ENCODE measurements at places on chromosomes 1 and 21.

DNA sequence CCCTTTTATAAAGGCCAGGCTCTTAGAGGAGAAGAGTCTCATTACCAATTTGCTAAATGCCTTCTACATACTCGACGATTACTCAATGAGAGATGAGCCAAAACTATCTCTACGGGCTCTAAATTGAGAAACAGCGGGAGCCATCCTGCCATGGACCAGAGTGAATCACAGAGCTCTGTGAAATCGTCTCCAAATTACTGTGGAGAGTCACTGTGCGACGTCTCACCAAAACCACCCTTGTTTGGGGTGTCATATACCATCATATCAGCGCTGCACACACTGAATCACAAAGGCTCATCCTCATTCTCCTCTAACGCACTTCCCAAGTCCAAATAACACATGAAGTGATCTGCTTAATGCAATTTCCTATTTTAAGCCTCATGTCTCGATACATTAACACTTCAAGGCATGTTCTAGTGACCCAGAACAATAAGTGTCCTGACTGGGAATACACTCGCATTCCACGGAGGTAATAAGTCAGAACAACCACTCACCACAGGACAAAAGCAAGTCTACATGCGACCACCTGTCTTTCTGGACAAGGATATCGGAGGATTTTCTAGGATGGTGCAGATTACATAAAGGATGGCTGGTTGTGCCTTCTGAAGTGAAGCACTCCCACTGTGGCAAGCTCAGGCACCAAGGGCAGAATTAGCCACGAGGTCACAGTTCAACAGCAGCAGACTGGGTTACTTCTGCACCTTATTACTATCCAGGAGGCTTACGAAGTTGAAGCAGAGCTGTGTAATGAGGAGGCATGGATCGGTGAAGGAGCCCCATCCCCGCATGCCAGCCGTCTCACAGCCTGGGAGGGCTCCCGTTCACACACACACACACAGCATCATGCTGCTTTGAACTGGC, 44.3 kb downstream of the NID1 start:
- DNase-seq = peak; percentile 97

GRCh38 chr1:44594353-44594752, 79.9 kb downstream of the TMEM53 start:
- no peak for DNase-seq

GRCh38 chr1:30704765-30705509, 18.4 kb downstream of the MATN1 start:
- DNase-seq = no peak

GRCh38 chr1:174274452-174274851, 115.1 kb downstream of the RABGAP1L start:
- DNase-seq = no peak

DNA sequence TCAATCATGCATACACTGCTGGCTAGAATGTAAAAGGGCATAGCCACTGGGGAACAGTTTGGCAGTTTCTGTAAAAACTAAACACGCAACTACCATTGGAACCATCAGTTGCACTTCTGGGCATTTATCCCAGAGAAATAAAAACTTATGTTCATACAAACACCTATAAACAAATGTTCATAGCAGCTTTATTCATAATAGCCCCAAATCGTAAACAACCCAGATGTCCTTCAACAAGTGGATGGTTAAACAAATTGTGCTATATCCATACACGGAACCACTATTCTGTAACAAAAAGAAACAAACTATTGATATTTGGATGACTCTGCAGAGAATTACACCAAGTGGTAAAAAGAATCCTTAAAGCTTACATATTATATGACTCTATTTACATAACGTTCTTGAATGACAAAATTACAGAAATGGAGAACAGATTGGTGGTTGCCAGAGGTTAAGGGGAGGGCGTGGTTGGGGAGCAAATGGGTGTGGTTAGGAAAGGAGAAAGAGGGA, 22.8 kb downstream of the LACTBL1 start:
- DNase-seq = no peak

GRCh38 chr1:234962340-234962989, 166.2 kb downstream of the TOMM20 start:
- DNase-seq = peak; percentile 100

DNA sequence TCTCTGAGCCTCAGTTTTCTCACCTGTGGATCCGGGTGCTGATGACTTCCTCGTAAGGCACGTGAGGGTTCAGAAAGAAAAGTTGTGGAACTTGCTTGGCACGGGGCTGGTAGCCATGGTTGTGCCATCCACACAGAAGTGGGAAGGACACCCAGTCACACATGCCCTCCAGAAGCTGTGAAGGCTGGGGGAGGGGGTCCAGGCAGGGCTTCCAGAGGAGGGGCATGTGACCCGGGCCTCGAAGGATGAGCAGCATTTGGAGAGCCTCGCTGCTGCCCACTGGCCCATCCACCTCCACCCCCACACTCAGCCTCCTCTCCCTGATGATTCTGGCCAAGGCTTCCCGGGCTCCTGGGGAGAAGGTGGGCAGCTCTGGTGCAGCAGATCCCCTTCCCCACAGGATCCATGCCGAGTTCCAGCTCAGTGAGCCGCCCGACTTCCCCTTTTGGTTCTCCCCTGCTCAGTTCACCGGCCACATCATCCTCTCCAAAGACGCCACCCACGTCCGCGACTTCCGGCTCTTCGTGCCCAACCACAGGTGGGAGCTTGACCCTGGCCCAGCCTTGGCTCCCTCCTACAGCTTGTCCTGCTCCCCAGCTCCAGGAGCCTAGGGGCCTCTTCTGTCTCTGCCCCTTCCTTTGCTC, 9.4 kb downstream of the SELENON start:
- DNase-seq = no peak

- no peak for DNase-seq
These were observed 1.0 kb upstream of the JAM2 start for GRCh38 chr21:25637851-25638659.

DNA sequence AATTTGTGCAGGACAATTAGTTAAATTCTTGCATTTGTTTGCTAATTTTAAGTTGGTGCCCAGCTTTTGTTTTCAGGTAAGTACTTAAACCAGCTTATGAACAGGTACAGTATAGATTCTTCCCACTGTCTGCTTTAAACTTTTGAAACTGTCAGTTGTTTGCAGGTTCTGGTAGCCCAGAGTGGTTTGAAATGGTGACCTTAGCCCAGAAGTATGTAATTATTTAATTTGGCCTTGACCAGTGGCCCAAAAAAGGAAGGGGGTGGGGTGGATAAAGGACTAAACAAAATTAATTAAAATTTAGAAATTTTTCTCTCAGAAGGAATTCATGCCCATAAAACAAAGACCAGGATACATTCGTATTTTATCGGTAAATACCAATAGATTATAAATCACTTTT, 69.0 kb downstream of the PTBP2 start:
- DNase-seq = no peak

GRCh38 chr1:66271216-66271903, 262.6 kb upstream of the SGIP1 start:
- peak; percentile 99 for DNase-seq

DNA sequence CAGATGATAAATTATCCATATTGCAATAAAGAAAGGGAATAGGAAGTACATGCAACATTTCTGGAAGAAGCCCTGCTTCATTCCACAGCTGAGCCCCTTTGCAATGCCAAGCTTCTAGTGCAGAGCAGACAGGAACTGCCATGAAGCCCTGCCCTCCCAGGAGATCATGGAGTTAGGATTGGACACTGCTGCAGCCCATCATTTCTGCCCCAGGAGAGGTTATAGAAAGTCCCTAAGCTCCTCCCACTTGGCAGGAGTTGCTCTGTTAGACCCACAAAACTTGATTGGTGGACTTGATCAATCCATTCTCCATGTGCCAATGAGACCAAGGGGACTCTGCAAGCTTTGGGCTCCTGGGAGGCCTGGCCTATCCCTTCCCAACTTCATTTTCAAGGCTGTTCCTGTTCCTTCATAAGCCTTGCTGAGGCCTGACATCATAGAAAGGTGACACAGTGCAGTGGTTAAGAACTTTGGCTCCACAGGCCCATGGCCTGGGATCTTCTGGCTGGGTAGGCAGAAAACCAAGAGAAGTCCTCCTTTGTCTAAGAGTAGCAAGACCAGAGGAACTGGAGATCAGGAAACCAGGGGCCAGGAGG, 1.3 kb upstream of the LAPTM5 start:
- DNase-seq = peak; percentile 36

- DNase-seq = peak; percentile 77
These were observed 2.8 kb downstream of the S100A10 start for GRCh38 chr1:151990856-151991198.

DNA sequence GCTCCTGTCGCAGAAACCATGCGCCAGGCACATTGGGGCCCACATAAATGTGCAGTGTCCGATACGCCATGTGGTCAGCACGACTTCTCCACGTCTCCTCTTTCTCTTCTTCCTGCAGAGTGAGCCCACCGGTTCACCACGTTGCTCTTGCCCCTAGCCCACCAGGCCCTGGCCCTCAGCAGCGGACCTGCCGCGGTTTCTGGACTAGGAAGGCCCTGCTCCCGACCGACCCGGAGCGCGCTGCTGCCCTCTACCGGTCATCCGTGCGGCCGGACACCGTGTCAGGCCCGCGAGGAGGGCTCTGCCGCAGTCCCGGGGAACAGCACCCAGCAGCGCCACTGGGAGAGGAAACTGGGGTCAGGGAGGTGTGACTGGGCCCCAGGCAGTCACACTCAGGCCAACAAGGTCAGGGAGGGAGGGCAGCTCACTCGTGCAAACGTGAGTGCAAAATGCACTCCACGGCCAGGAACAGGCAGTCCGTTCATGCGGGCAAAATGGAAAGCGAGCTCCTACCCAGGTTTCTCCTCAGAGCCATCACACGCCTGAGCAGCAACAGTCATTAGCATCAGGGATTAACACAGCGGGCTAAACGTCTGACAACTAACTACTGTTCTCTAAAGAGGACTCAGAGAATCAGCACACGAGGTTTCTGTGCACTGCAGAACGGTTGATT, 13.7 kb downstream of the TLR5 start:
- peak; percentile 35 for DNase-seq

DNA sequence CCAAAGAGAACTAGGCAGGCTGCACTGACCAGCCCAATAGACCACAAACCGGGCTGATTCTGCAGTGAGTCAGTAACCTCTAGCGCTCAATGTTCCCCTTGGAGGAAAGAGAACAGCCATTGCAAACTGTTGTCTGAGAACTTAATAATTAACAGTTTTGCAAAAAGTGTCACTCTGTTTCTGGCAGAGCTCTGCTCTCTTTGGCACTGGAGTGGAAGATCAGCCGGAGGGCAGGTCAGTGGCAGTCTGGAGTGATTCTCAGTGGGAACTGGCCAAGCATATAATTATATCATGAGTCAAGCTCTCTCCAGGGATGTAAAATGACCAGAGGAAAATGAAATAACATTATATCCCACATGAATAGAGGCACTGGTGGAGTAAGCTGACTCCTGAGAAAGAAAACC, 238.3 kb downstream of the HLX start:
- DNase-seq = peak; percentile 96

DNA sequence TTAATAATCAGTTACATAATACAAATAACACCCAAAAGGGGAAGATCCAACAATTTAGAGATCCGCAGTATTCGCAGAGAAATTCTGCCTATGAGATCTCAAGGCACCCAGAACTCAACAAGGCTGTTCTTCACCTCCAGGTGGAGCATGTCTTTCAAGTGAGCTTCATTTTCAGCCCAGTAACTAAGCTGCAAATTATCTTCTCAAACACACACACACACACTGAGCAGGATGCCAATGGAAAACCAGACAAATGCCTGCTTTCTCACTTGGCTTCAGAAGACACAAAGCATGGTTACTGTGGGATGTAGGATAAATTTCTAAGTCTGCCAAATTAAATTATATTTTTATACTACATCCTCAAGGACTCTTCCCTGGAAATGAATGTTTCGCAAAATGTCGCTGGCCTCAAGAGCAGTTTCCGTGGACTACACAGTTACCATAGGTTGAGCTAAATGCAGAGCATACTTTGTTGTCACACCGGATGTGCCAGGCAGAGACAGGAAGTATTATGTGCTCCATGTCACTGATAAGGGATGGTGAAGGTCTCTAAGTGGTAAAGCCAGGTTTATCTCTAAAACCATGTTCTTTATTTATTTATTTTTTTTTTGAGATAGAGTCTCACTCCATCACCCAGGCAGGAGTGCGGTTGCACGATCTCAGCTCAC, 30.3 kb downstream of the UBR4 start:
- peak; percentile 29 for DNase-seq

DNA sequence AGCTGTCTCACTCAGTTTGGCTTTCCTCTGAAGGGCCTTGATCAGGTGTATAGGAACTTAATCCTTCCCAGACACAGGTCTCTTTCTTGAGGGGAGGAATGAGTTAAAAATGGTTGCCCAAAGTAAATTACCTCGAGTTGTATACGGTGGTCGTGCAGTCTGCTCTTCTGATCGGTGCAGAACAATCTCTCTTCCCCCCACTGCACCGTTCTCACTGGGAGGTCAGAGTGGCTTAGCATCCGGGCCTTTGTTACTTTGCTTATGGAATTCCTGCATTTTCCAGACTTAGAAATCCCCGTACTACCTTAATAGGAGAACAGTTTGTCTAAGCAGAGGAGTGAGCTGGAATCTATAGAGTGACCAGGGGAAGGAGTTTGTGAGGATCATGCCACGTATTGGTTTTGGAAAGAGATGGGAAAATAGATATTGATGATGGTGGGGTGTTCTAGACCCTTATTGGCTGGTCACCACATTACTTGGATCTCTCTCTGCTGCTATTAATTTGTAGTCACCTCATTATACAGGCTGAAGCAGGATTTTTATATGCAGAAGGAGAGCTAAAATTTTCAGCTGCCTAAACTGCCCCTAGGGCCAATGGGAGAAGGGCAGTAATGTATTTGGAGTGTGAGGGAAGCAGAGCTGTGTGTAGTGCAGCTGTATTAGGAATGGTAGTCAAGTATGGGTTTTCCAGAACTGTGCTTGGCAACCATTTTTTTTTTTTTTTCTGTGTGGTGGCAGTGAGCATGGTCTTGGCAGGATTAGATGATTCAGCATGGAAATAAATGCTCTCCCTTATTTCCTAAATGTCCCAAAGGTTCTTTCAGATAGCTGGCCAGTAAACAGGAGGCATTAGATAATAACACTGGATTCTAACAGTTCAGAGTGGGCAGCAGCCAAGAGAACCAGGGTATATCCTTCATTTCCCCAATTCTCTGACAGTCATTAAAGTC, 81.5 kb downstream of the NDUFS5 start:
- no peak for DNase-seq

GRCh38 chr1:10515301-10515975, 40.7 kb downstream of the PEX14 start:
- DNase-seq = no peak

- DNase-seq = peak; percentile 9
These were observed 40.5 kb upstream of the PAXBP1 start for GRCh38 chr21:32812035-32812434.

All from fibroblast of mammary gland (primary cell).